Fibroblast of skin of abdomen (primary cell): ENCODE measurements at places on chromosomes 3 and 15.

DNA sequence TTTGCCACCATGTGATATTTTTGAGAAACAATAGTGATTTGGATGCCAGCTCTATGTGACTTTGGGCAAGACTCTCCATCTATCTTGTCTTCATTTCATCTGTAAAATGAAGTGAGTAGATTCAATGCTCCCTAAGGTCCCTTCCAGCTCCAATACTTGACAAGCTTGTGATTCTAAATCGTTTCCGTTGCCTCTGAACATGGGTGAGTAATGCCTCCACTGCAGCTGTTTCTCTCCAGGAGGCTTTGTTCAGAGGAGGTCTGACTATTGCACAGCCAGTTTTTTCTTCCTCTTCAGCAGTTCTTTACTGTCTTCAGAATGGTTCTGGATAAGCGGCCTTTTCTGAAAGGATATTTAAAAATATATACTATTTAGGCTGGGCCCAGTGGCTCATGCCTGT lies 14.8 kb upstream of the TMOD3 start:
- DNase-seq, result peak; percentile 26

- DNase-seq, result no peak
Observed at GRCh38 chr15:99114511-99115299, 9.8 kb downstream of the SYNM start.

DNA sequence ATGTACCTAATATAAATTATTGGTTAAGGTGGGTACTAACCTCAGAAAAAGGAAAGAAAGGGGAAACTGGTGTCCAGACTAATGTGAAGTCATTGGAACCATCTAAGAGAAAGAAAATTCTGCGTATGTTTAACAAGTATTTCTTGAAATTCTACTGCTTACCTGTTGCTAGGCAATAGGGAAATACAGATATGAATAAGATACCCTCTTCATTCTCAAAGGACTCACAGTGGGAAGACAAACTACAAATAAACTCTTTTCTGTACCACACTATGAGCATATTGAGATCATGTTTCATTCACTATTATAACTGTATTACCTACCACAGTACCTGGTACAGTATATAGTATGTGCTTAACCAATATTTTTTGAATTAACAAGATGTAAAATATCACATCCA lies 140.5 kb upstream of the MLF1 start:
- no peak for DNase-seq

- no peak for DNase-seq
Observed at GRCh38 chr15:49255966-49256759, 86.1 kb downstream of the GALK2 start.

GRCh38 chr3:12148183-12148940 lies 10.3 kb downstream of the TIMP4 start:
- DNase-seq, result no peak

- no peak for DNase-seq
Observed at GRCh38 chr3:23819599-23820360, 14.0 kb downstream of the UBE2E1 start.

DNA sequence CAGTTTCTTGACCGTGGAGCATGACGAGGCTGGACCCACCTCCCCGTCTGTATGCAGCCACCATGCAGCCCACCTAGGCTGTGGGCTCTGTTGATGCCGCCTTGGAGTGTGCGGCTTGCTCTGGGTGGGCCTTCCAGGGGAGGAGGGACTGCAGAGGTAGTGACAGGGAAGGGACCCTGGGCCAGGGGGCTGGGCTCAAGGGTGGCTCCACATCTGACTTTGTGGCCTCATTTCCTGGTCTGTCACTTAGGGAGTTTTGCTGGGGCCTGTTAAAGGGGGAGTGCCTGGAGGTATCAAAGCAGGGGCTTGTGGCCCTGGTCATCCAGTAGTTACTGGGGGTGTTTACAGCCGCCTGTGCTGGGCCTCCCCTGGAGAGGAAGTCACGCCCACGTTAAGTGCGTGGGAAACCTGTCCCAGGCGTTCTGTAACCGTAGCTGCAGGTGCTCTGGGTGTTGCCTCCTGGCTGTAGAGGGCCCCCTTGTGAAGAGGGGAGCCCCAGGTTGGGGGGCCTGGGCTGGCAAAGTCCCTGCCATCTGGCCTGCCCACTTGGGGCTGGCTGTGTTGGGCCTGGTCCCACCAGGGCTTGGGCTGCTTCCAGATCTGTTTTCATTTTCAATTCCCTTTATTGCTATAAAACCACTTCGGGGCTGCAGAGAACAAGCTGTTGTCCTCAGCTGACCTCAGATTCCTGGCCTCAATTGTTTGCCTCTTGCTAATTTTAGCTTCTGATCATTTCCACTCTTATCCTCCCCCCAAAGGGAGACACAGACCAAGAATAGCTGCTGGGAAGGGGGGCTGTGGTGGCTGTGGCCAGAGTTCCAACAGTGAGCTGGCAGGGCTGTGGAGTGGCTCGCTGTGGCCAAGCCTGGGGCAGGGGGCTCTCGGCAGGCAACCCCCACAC lies 26.5 kb downstream of the KLF13 start:
- DNase-seq, result peak; percentile 90

GRCh38 chr3:134877788-134878187 lies 82.7 kb downstream of the EPHB1 start:
- DNase-seq, result no peak

DNA sequence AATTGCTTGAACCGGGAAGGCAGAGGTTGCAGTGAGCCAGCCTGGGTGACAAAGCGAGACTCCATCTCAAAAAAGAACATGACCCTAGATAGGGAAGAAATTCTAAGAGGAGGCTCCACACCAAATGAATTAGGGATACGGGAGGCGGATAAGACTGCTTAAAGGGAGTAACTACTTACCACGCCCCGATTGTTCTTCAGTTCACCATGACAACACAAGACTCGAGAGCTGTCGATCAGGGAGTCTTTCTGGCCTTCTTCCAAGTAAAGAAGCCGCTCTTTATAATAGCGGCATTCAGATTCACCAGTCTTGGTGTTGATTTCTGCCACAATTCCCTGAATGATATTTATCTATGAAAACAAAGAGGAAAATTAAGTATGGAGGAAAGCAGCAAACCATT lies 53.9 kb upstream of the TASOR start:
- no peak for DNase-seq

- no peak for DNase-seq
Observed at GRCh38 chr3:171218069-171218468, 191.5 kb upstream of the SLC2A2 start.
